ENCODE measurements at places on chromosomes 2 and 18.
A peak's percentile ranks its signal among the peaks of the same experiment; 100 is the strongest.

DNA sequence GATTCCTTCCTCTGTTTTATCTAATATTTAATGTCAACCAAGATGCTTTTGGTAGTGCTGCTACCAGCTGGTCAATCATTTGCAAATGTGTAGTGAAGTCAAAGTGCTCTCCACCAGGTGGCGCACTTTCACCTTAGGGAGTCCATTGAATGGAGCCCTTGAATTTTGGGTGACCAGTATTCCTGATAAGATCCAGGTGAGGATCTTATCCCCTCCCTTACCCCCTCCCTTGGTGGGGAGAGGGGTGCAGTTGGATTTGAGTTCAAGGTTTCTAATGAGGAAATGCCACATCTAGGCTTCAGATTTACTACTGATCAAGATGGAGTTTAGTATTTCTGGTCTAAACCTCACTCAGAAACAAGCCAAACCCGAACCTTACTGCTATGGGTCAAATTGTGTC is 12.0 kb upstream of the E2F6 start:
- peak; percentile 26 for DNase-seq

GRCh38 chr2:21947046-21947445 is 823.3 kb downstream of the TDRD15 start:
- DNase-seq = no peak

DNA sequence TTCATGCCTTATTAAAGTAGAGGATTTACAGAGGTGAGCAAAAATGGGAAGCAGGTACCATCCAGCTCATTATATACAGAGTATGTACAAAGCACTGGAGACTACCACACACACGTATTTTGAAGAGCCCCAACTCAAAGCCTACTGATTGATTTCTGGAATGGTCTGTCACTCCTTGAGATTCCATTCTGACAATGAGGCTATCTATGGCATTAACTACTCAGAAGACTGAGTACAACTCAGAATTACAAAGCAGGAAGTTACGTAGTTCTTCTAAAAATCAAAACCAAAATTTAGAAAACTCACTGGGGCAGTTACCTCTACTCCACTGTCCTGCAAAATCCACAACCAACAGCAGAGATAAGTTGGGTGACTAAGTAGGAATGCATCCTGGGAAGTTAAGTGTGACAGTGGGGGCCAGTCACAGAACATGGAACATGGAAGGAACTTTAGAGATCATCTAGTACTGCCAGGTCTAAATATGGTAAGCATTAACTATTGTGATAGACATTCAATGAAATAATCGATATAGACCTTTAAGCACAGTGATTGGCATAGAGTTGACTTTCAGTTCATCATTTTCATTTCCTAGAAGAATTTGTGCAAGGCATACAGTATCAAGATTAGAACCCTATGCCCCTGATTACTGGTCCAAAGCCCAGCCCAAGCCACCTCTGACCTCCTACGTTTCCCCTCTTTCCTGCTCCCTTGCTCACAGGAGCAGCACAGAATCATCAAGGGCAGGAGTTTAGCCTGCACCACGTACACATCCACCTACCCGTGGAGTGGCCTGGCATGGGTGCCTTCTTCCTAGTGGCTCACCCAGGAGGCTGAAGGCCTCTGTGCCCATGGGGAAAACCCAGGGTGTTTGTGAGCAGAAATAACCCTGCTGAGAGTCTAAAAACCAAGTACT is 80.1 kb upstream of the FOSL2 start:
- no peak for DNase-seq

DNA sequence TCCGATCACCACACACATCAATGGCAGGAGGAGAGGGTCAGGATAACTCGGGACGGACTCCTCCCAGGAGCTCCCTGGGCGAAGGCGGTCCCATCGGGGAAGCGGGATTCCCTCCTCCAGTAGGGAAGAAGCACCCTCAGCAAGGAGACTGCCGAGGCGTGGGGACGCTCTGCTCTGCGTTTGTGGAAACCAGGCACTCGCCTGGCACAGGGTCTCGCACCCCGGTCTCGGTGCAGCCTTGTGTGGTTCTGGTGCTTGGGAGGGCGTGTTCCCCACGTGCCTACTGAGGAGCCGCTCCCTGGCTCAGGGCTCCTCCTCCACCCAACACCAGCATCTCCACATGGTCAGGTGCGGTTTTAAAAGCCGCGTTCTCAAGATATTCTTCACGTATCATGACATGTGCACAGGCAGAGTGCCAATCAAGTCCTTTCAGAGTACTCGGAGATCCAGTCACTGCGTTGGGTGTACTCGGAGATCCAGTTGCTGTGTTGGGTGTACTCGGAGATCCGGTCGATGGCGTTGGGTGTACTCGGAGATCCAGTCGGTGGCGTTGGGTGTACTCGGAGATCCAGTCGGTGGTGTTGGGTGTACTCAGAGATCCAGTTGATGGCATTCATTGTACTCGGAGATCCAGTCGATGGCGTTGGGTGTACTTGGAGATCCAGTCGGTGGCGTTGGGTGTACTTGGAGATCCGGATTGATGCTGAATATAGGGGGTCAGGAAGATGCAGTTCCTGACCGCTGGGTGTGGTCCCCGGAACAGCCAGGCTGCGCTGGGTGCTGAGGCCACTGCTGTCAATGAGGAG is 117.5 kb downstream of the RTP5 start:
- no peak for DNase-seq

DNA sequence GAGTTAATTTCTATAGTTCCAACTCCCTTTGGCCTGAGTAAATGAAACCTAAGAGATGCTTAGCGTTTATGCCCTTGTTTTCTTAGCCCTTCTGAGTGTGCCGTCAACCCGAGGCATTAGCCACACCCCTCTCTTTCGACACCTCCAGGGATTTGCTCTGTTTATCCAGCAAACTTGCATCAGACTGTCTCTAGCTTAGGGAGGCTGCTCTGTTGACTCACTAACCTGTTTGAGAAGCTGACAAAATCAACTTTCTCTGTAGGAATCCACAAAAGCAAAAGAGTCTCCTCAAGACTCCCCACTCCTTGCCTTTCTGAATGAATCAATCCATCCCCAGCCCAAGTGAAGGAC is 317.6 kb downstream of the TNS1 start:
- DNase-seq = peak; percentile 83

DNA sequence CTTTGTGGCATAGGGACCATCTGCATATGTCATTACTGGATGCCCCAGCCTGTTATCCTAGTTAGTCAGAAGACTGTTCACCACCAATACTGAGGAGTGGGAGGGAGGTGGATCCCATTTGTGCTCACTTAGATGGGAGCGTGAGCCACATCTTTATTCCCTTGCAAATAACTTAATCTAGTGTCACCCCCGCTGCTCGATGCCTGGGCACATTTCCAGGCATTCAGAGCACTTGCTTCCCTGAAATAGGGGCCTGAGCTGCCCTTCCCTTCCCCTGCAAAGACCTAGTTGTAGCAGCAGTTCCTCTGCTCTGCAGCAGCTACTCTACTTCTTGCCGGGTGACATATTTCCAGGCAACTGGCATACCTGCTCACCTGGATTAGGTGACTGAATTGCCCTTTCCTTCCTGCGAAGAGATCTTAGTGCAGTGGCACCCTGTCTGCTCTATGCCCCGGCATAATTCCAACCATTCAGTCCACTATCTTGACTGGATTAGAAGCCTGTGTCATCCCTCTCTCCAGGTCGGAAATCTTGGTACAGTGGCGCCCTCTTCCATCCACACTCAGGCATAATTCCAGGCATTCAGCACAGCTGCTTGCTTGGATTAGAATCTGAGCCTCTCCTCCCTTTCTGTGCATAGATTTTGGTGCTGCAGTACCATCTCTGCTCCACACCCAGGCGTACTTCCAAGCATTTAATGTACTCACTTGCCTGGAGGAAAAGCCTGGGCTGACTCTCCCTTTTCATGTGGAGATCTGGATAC is 1389.1 kb upstream of the TMEFF2 start:
- peak; percentile 32 for DNase-seq

- peak; percentile 83 for DNase-seq
These were observed 22.5 kb upstream of the ACVR1 start for GRCh38 chr2:157898591-157898996.

DNA sequence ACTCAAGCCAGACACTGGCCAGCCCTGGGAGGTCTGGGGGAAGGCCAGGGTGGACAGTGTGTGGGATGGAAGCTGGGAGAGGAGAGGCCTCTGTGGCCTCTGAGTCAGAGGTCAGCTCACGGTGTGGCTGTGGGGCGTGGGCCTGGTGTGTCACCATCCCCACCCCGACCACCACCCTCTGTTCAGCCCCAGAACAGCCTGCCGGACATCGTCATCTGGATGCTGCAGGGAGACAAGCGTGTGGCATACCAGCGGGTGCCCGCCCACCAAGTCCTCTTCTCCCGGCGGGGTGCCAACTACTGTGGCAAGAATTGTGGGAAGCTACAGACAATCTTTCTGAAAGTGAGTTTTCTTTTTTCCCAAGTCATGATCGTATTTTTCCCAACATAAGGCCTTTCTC is 110.5 kb downstream of the DYSF start:
- no peak for DNase-seq
